ENCODE measurements at places on chromosomes 6 and 20.
A peak's percentile ranks its signal among the peaks of the same experiment; 100 is the strongest.

- DNase-seq, result no peak
Observed at GRCh38 chr6:110448846-110449540, 27.4 kb downstream of the SLC22A16 start.

GRCh38 chr20:2465100-2465499 is 5.5 kb downstream of the SNRPB start:
- no peak for DNase-seq

- no peak for DNase-seq
Observed at GRCh38 chr6:80425089-80425823, 318.8 kb downstream of the BCKDHB start.

GRCh38 chr6:167833396-167833763 is 6.7 kb downstream of the AFDN start:
- no peak for DNase-seq

DNA sequence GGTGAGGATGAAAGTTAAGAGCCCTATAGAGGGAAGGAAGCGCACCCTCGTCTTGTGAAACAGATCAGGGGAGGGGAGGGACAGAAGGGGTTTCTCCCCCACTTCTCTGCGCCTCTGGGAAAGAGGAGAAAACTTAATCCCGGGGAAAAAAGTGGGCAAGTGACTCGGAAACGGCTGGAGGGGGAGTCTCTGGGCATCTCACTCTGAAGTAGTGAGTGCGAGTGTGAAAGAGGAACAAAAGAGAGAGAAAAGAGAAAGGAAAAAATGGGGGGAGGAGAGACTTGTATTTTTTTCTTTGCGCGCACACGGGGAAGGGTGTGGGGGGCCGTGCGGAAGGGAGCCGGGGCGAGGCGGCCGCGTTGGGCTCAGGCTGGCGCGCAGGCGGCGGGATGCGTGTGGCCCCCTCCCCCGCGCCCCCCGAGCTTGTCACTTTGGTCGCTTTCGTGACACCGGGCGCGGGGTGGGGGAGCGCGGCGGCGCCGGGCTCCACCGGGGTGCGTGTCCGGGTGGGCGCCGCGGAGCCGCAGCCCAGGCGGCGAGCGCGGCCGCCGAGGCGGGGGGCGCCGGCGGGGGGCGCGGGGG is 454 bp downstream of the L3MBTL3 start:
- DNase-seq, result peak; percentile 51

DNA sequence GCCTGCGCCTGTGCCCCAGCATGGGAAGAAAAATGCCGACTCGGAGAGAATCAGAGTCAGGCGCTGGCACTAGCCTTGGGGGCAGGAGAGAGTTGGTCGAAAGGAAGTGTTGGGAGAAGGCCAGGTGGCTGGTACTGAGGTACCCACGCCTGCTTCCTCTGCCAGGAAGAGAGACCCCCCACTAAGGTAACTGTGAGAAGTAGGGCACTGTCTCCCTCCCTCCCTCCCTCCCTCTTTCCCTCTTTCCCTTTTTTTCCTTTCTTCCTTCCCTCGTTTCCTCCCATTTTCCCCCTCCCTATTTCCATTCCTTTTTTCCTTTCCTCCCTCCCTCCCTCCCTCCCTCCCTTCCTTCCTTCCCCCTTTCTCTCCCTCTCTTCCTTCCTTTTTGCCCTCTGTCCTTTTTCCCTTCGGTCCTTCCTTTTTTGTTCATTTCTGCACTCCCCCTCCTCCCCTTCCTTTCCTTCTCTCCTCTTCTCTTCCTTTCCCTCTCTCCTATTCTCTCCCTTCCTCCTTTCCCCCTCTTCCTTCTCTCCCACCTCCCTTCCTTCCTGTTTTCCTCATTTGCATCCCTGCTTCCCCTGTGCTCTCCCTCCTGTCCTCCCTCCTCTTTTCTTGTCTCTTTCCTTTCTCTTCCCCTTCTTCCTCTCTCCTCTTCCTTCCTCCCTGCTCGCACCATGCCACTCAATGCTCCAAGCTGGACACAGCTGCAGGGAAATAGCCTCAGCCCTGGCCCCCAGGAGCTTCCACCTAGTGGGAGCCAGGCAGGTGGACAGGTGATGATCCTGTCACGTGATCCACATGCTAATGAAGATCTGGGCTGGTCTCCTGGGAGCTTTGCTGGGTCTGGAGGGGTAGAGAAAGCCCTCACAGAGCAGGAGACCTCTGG is 148.0 kb downstream of the DHX35 start:
- DNase-seq, result no peak

GRCh38 chr20:50516935-50517816 is 7.0 kb downstream of the PTPN1 start:
- no peak for DNase-seq

- no peak for DNase-seq
Observed at GRCh38 chr20:41424546-41424945, 57.9 kb upstream of the EMILIN3 start.

DNA sequence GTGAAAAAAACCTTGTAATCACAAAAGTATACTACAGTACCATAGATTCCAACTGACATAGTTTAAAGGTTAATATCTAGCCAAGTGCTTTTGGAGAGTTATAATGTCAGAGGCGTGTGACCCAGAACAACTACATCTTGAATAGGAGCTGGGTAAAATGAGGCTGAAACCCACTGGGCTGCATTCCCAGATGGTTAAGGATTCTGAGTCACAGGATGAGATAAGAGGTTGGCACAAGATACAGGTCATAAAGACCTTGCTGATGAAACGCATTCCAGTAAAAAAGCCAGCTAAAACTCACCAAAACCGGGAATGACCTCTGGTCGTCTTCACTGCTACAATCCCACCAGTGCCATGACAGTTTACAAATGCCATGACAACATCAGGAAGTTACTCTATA is 22.4 kb upstream of the KIAA0408 start:
- DNase-seq, result no peak

GRCh38 chr6:168182908-168183612 is 104.0 kb upstream of the FRMD1 start:
- DNase-seq, result no peak

DNA sequence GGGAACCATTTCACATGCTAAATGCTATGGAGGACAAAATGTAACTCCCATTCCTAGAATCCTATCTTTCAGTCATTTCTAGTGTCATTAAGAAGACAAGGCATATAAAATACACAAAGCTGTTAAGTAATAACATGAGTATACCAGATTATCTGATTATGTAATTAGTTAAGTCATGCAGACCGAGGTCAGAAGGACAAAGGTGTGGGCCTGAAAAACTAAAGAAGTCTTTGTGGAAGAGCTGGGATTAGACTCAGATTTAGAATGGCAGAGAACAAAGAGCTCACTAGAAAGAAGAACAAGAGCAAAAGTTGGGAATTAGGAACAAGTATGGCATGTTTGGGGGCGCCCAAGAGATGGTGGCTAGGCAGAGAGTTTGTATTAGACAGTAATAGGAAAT is 37.0 kb downstream of the EFHC1 start:
- no peak for DNase-seq

DNA sequence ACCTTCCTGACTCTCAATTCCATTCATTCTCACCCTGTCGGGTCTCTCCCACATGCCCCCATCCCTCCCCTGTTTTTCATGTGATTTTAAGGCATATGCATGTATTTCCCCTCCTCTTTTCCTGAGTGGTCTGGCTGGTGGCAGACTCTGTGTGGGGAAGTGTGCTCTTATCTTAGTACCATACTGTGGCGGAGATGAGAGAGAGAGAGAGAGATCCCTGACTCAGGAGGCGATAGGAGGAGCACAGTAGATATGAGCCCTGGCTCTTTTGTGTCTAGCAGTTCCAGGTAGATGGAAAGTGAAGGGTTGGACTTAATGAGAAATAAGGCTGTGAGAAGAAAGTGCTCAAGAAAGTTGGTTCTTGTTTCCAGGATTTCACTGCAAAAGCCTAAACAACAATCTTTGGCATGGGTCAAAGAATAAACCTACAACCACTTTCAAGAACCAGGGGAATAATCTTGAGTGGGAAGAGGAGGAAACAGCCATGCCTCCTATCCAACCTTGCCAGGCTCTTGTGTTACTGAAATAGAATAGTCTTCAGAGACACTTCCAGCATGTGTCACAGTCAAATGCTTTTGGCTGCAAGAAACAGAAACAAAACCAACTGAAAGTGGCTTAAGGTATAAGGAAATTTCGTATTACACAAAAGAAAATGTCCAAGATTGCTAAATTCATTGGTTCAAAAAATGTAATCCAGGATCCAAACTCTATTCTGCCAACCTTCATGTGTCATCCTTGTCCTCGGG is 123.8 kb upstream of the MYLIP start:
- DNase-seq, result no peak

GRCh38 chr6:158211273-158212055 is 43.3 kb downstream of the GTF2H5 start:
- no peak for DNase-seq

GRCh38 chr6:2124260-2124709 is 121.1 kb downstream of the GMDS start:
- DNase-seq, result no peak

DNA sequence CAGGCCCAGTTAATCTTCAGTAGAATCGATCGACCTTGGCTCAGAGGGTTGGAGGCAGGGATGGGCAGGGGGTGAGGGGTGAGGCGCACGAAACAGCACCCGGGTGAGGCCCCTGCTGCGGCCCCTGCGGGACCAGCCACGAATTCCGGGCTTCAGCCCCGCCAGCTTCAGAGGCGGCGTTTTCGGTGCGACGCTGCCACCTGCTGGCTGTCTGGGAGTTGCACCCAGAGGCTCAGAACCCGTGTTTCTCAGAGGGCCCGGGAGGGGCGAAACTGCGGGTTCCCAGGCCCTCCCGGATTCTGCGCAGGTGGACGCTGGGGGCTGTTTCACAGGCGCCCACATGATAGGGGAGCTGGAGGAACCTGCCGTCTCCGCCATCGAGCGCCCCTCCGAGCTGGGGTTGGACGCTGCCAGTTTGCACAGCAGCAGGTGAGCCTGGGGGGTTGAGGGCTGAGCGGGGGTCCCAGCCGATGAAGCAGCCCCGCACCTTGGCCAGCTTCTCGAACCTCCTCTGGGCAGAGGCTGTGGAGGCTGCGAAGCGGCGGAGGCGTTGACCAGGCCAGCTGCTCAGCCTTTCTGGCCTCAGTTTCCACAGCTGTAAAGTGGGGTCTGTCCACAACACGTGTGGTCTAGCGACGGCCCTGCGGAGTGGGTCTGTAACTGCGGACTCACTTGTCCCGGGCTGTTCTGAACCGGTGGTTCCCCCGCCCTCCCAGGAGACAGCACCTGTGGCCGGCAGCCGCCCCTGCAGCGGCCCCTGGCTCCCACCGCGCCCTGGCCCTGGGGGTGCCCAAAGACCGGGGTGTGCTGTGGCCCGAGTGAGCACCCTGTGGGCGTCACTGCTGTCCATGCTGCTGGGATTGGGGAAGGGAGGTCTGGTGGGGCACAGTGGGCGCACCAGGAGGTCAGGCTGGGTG is 2.5 kb upstream of the BHLHE23 start:
- peak; percentile 26 for DNase-seq

GRCh38 chr20:43751167-43752050 is 24.6 kb upstream of the GTSF1L start:
- no peak for DNase-seq

GRCh38 chr6:40427196-40427595 is 160.0 kb downstream of the LRFN2 start:
- no peak for DNase-seq

DNA sequence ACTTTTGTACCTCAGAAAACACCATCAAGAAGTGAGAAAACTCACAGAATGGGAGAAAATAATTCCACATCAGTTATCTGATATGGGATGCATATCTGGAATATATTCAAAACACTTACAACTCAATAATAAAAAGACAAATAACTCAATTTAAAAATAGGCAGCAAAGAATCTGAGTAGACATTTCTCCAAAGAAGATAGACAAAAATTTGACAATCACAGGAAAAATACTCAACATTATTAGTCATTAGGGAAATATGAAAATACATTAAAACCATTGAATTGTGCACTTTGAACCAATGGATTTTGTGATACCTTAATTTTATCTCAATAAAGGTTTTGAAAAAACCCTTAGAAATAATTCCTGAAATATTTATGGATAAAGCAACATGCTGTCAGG is 36.9 kb upstream of the STMND1 start:
- no peak for DNase-seq

GRCh38 chr20:56358070-56358469 is 704 bp upstream of the FAM210B start:
- no peak for DNase-seq

- DNase-seq, result no peak
Observed at GRCh38 chr20:8386991-8387390, 254.9 kb downstream of the PLCB1 start.

DNA sequence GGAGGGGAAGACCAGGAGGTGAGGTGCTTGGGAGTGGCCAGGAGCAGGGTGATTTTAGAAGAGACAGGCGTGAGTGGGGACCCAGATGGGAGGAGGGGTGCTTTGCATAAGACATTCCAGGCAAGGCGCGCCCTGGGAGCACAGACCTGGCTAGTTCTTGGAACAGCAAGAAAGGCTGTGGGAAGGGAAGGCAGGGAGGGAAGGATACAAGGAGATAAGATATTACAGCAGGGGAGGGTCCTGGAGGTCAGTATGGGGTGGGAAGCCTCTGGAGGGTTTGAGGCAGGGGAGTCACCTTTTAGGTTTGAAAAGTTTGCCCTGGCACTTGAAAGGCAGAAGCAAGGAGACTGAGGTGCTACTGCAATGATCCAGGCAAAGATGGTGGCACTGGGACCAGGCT is 111.8 kb downstream of the ZDHHC14 start:
- DNase-seq, result no peak

DNA sequence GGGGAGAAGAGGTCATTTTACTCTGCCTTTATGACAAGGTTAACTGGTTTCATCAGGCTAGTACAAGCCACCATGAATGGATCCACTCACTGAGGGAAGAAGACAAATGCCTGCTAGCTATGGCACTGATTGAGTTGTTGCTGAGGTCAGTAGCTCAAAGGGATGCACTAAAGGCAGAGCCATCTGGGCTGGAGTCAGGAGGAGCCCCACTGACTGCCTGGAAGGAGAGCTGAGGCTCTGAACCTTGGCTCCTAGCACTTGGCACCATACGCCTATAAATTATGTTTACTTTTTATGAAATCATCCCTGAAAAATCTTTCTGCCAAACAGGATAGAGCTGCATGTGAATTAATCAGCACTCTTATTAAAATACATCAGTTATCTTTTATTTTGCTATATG is 104.6 kb downstream of the DTD1 start:
- DNase-seq, result no peak

DNA sequence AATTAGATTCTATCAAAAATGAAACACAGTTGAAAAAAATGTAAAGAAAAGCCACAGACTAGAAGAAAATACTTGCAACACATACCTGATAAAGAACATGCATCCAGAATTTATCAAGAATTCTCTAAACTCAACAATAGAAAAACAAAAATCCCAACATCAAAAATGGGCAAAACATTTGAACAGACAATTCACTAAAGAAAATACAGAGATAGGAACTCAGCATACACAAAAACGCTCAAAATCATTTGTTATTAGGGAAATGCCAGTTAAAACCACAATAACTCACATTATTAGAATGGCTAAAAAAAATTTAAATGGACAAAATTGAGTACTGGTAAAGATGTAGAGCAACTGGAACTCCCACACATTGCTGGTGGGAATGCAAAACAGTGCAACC is 311.0 kb upstream of the PRDM1 start:
- no peak for DNase-seq

DNA sequence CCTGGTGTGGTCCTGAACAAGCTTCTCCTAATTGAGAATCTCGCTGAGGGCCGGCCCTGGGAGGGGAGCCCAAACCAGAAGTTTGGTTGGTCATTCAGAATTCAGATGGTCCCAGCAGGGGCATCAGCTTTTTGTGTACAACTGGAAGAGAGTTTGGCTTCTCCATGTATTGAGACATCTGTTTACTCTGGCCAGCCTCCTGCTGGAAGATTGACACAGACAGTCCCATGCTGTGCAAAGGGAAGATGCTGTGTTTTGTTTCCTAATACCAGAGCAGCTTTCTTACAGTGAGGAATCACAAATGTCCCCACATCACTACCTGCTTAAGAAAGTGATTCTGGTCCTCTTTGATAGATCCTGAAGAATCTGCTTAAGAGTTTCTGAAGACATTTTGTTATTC is 97.8 kb downstream of the PLEKHG1 start:
- peak; percentile 25 for DNase-seq
